ENCODE measurements at places on chromosomes 7 and 10.

- DNase-seq = no peak
Observed at GRCh38 chr7:84372712-84373111, 178.1 kb upstream of the SEMA3A start.

DNA sequence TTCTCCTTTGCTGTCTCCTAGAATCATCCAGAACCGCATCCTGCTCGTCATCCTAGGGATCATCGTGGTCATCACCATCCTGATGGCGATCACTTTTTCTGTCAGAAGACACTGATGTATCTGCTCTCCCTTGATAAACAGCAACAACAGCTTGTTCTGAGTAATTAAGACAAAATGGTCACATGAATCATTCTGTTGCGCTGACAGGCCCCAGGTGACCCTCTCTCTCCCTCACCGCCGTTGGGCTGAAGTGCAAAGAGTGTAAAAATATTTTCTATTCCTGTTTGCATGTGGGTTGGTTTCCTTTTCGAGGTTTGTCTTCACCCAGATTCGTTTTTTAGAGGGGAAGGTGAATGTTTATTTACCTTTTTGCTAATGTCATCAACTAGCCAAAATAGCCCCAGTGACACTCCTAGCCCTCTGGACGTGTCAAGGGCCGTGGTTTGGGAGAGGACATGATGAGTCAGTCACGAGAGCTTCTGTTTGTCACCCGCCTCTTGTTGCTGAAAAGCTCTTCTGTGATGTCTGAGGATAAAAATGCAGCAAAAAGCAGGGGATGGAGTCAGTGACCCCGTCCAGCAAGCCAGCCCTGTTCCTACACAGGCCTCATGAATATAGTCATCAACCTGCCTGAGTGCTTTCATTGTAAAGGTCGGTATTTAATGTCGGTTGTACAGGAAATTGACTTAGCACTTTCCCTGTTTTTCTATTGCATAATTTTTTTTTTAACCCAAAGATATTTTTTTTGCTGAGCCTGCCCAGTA lies 134.6 kb upstream of the TCF7L2 start:
- DNase-seq = no peak

GRCh38 chr7:128833148-128833945 lies 3.1 kb downstream of the FLNC start:
- DNase-seq = peak; percentile 97

GRCh38 chr7:20482071-20482470 lies 133.4 kb upstream of the ABCB5 start:
- no peak for DNase-seq

GRCh38 chr10:67664942-67665341 lies 31.1 kb downstream of the CTNNA3 start:
- no peak for DNase-seq

- peak; percentile 0 for DNase-seq
Observed at GRCh38 chr10:61931620-61932332, 30.3 kb downstream of the ARID5B start.

GRCh38 chr7:24717694-24718320 lies 39.5 kb downstream of the GSDME start:
- DNase-seq = no peak

DNA sequence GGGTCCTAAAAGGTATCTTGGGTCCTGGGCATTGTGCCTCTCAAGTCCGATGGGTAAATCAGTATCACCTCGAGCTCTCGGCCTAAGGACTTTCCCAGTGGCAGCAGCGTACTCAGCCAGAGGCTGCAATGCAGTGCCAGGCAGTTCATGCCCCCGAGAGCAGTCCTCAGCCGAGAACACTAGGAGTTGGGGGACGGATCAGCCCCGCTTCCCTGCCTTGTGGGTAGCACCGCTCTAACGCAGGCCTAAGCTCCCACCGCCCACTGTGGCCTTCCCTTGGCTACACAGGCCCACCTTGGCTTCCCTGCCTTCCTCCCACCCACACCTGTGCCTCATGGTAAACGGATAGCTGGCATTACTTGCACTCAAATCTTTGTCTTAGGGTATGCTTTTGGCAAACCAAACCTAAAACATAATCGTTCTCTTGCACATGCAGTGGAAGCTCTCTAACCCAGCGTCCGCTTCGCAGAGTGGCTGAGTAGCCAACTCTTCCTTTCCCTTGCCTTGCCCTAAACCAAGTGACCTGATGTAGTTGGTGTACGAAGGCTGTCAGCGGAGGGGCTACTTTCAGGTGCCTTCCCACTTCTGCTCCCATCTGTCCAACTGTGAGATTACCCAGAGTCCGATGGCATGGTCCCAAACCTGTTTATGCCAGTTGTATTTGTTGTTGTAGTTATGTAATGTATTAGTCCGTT lies 73.2 kb upstream of the CHST15 start:
- no peak for DNase-seq

DNA sequence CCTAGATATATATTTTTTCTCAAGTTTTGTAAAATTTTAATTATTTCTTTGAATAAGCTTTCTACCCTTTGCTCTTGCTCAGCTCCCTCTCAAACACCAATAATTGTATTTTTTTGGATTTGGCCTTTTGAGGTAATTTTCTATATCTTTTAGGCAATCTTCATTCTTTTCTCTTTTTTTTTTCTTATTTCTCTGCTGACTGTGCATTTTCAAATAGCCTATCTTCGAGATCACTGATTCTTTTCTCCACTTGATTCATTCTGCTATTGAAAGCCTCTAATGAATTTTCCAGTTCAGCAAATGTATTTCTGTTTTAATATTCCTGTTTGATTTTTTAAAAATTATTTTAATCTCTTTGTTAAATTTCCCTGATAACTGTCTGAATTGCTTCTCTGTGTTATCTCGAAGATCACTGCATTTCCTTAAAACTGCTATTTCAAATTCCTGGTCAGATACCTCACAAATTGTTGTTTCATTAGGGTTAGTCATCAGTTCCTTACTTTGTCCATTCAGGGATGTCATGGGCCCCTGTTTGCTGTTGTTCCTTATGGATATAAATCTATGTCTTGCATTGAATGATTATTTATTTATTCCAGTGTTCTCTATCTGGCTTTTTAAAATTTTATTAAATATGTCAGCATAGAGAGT lies 100.1 kb upstream of the UNC5B start:
- no peak for DNase-seq

DNA sequence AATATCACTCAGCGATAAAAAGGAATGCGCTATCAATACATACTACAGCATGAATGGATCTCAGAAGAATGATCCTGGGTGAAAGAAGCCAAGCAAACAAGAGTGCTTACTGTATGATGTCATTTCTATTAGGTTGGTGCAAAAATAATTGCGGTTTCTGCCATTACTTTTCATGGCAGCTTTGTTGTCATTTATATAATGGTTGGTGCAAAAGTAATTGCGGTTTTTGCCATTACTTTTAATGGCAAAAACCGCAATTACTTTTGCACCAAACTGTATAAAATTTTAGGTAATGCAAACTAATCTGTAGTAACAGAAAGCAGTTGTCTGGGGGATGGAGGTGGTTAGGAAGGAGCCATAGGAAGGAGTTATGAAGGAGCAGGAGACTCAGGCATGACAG lies 318.3 kb upstream of the ZMIZ1 start:
- DNase-seq = no peak

DNA sequence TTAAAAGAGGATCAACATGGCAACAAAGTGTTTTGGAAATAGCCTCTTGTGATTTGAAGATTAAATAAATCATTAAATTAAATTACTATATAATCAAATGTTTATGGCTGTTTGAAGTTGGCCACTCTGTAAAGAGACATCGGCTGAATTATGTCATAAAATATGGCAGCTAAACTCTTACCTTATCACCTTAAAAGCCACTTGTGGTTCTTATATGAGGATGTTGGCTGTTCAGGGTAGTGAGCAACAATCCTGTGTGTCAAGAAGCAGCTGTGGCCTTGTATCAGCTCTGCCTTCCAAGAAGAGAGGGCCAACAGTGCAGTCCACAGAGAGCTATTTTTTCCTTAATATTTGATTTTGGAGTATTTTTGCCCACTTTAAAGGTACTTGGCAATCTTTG lies 113.4 kb upstream of the CDK6 start:
- DNase-seq = no peak

DNA sequence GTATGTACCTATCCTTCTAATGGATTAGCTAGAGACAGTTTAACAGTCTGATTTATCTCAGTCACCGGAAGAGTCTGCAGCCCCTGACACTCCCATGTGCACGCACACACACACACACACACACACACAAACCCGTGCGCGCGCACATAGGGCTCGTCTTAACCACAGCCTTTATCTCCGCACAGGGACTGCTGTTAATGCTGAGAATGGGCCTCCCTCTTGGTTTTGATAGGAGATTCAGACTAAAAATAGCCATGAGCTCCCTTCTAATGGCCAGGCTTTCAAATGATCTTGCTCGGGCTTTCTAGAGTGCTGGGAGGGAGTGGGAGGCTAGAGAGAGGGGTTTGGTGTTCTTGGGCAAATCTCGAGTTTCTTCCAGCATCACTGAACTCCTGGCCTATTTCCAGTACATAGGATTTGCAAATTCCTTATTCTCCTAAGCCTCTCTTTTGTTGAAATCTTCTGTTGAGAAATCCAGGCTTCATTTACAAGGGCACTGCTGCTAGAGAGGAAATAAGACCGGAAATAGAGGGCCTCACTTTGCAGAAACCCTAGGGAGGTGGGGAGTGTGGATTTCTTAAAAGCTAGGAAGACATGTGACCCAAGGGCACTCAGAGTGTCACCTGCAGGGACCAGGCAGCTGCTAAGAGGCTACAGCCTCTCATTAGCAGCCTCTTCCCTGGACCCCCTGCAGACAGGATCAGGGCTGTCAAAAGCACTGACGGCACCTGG lies 2.4 kb downstream of the TMEM72 start:
- DNase-seq = no peak
